Cerebellar cortex (tissue), 1 donor: ENCODE measurements at places on chromosomes 3 and 15.

DNA sequence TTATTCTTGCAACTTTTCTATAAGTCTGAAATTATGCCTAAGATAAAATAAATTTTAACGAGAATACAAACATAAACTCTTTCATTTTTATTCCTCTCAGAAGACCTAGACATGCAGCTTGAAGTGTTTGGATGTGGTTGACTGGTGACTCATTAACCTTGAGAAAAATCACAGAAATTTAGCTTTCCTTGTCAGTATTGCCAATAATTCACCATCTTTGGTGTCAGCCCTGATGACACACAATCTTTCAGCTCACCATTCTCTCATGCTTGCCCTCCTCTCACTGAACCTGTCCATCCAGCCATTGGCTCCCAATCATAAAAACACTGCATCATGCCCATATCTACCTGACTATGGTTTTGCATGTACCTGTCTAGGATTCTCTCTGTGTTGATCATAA, 22.6 kb upstream of the TNFAIP8L3 start:
- DNase-seq, result no peak

GRCh38 chr3:115397433-115397832, 225.9 kb upstream of the GAP43 start:
- no peak for DNase-seq

DNA sequence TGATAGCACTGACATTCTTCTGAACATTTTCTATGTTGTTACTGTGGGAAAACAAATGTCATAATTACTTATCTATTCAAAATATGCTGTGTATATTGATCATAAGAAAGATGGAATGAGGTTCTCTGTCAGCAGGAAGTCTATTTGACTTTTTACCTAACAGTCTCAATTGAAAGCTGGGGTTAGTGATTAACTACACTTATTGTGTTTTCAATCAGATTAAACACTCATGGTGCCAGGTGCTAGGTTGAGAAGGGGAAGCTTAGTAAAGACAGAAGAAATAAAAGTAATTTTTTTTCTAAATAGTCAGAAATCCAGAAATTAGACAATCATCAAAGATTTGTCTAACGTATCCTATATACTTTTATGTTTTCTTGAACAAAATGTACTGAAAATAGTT, 281.0 kb upstream of the NR2E3 start:
- DNase-seq, result no peak

GRCh38 chr3:181457190-181457589, 254.5 kb upstream of the SOX2 start:
- peak; percentile 42 for DNase-seq

DNA sequence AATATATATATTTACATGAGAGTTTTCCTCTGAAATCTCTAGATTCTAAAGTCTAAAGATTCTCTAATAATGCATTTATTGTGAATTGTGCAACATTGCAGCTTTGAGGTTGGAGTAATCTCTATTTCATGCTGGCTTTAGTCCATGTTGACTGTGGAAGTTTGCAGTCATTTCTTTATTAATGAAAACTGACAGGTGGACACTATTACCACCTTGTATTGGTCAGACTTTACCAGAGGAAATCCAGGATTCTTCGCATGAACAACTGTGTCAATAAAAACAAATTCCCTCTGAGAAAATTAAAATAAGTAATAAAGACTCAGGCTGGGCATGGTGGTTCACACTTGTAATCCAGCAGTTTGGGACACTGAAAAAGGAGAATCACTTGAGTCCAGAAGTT, 274.1 kb downstream of the SHQ1 start:
- DNase-seq, result no peak
